BJ (cell line): ENCODE measurements at places on chromosomes 1 and 21.

DNA sequence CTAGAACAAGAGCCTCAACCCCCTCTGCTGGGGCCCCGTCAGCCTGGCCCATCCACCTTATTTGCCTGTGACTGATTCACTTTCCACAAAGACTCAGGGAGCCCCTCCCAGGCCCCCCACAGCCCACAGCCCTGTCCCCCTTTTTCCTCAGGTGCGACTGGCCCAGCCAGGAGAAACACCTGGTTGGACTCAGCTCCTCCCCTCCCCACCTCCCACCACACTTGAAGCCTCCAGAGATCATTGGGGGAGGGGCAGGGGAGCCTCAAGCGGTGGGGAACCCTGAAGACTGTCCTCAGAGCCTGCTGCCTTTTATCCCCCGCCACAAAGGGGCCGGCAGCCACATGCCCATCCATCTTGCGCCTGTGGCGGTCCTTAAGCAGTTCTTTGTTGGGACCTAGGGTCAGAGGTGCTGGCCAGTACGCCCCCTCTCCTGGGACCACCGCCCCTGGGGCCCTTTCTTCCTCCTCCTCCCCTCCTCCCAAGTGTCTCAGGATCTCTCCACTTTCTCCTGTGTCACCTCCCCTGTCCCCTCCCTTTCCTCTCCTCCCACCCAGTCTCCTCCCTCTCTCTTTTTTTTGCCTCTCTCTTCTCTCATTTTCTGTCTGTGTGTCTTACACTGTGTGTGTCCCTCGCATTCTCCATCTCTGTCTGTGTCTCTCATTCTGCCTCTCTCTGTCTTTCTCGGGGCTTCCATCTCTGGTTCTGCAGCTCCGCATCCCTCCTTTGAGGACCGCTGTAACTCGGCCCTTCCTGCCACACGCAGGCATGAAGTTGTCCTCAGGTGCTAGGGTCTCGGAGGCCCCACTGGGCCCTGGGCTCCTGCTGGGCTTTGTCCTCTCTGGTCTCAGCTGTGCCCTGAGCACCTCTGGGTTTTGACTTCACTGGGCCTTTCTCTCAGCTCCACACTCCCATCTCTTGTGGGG, 12.2 kb downstream of the CRABP2 start:
- no peak for DNase-seq

GRCh38 chr1:182351790-182352364, 39.7 kb downstream of the GLUL start:
- no peak for DNase-seq

DNA sequence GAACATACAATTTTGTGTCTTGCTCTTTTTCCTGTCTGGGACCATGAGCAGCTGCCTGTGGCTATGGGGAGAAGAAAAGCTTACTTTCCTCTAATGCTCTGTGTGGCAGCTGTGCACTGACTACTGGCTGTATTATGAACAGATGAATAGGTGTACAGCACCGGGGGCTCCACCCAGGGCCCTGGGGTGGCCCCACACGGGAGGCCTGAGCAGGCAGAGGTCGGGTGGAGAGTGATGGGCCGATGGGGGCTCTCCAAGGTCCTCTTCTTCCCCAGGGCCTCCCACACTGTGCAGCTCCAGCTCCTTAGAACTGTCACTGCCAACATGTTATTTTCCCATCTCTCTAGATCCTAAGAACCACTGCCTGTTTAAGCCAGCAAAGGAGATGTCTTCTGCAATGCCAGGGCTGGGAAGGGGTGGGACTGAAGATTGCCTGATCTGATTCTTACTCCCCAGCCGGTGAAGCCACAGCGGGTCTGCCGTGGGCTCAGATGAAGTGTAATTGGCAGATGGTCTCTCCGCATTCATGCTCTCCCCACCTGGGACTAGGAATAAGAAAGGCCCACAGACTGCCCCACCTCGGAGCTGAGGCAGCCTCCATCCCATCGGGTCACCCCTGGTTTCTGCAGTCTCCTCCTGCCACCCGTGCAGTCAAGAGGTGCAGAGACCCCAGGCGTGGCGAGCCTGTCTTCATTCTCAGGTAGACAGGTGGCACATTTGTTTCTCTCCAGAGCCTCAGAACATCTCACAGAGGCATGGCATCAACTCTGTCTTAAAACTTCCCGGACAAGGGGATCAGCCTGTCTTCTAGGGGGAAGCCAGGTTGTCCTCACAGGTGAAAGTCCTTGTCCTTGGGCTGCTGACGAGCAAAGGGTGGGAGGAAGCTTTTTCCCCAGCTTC, 186.5 kb upstream of the GALNT2 start:
- no peak for DNase-seq

GRCh38 chr1:169102567-169102966, 3.9 kb upstream of the ATP1B1 start:
- DNase-seq = no peak

DNA sequence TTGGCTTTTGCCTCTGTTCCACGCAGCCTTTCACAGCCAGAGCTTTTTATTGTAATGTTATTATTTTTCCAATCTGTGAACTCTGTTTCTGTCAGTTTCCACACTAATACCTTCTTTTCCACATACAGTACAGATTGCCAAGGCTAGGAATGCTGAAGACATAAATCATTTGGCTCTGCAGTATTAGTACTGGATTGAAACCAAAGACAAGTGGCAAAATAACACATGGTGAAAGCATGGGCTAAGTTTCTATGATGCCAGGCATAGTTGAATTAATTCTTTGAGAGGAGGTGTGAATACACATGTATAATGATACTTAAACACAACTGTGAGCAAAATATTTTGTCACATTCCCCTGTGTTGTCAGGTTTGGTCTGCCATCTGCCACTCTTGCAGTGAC, 73.5 kb downstream of the TMEM200B start:
- no peak for DNase-seq

DNA sequence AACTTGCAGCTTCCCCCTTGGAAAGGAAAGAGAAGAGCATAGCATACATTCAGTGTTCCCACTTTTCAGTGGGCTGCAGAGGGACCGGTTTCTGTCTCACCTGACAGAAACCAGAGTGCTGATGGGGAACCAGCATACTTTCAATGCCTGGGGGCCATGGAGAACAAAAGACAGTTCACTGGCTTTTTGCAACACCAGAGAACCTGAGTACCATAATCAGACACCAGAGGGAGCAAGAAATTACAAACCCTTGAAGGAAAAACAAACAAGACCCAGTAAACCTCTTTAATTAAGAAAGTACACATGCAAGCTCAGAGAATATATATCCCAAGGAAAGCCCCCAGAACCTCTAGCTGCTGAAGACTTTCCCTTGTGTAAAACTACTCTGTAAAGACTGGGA, 51.1 kb downstream of the CSMD2 start:
- DNase-seq = no peak
